ENCODE measurements at places on chromosomes 16 and 17.
A peak's percentile ranks its signal among the peaks of the same experiment; 100 is the strongest.

- no peak for DNase-seq
Measured at GRCh38 chr16:71669926-71670536, 44.0 kb downstream of the MARVELD3 start.

DNA sequence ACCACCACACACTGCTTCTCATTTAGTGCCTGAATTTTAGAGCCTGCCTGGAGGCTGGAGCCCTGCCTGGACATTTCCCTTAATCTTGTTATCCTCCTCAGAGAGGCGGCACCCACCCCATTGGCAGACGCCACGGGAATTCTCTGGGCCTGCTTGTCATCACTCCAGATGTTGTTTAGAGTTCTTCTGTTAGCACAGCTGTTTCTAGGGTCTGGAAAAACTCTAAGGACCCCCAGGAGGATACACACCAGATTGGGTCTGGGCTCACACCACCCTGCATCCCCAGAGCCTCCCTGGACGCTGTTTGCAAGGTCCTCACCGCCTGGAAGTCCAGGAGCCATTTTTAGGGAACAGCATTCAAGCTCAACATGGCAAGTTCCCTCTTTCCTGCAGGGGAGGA is 565 bp upstream of the XAF1 start:
- DNase-seq, result no peak

DNA sequence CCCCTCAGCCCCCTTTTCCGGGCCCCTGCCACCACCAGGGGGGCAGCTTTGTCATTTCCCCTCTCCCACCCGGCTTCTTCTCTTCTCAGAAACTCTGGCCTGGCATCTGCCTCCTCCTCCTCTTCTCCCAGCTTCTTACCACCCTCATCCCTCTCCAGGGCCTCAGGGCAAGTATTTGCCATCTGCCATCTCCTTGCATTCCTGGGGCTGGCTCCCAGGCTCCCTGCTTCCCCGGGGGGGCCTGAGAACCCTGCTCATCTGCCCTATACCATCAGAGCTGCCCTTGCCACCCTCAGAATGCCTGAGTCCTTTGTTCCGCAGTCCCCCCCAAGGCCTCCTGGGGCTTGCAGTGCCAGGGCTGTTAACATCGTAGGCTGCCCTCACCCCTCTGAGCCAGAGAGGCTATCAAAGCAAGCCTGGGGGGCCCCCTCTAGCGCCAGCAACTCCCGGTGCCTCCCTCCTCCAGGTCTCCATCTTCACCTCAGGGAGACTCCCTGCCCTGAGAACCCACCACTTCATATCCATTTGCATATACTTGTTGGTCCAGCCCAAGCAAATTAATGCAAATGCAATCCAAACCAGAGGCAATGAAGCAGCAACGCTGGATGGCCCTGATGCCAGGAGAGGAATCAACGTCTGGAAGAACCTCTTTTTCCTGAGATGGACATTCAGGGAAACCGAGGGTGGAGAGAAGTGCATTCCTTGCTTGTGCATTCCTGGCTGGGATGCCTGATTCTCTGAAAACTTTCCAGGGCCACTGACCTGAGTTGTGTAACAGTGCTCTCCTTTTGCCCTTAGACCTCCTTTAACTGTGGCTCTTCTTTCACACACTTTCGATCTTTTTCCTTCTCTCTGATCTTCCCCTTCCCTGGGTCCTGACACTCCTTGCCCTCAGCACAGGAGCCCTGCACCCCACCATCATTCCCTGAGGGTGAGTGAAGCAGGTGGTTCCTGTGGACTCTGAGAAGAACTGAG is 20.7 kb upstream of the SP2 start:
- DNase-seq, result no peak

- DNase-seq, result no peak
Measured at GRCh38 chr17:58416937-58417299, 416 bp downstream of the RNF43 start.

GRCh38 chr16:60091529-60091928 is 1357.4 kb upstream of the GOT2 start:
- DNase-seq, result no peak

- no peak for DNase-seq
Measured at GRCh38 chr17:45577571-45578279, 87.2 kb upstream of the PLEKHM1 start.

- no peak for DNase-seq
Measured at GRCh38 chr16:97822-98221, 19.8 kb downstream of the MPG start.

DNA sequence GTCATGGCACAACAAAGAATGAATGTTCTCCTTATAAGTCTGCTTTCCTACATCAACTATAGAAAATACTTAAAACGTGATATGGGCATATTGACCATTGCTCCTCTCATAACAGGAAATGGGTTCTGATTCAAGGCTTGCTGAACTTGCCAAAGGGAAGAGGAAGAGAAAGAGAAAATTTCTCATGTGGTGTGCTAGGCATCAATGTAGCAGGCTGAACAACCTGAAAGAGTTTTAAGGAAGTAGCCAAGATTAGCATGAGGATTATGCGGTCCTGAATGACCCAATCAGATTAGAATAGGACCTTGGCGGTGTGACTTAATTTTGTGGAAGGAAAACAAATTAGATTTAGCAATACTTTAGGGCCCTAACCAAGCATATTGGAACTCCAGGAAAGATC is 617.7 kb upstream of the CDH11 start:
- DNase-seq, result no peak

DNA sequence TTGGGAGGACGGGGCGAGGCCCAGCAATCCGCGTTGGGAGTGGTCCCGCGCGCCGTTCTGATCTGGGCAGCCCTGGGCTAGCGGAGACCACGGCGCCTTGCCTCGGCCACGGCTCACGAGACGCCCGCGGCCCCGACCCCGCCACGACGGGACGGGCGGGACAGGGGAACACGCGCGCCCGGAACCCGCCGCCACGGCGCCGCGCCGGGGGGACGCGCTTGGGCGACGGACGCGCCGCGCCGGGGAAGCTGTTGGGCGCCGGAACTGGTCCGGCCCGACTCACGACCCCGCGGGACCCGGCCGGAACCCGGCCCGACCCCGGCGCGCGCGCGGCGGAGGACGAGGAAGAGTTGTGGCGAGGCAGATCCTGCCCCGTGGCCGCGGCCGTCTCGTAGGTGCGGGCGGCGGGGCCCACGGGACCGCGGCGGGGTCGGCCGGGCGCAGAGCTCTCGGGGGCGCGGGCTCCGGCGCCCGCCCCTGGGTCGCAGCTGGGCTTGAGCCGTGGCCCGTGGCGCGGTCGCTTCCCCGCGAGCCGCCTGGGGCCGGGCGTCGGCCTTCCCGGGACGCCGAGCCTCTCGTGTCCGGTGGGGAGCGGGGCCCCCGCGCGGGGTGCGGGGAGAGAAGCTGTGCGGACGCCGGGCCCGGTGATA is at the start of gene ACSF3:
TSS of gene ACSF3 (plus strand) at position 251 of the 650 bp plus-strand sequence. CDS start 6,830 bp downstream, outside the sequence.
- peak; percentile 54 for DNase-seq

- DNase-seq, result no peak
Measured at GRCh38 chr16:67884-68789, 4.3 kb downstream of the RHBDF1 start.

DNA sequence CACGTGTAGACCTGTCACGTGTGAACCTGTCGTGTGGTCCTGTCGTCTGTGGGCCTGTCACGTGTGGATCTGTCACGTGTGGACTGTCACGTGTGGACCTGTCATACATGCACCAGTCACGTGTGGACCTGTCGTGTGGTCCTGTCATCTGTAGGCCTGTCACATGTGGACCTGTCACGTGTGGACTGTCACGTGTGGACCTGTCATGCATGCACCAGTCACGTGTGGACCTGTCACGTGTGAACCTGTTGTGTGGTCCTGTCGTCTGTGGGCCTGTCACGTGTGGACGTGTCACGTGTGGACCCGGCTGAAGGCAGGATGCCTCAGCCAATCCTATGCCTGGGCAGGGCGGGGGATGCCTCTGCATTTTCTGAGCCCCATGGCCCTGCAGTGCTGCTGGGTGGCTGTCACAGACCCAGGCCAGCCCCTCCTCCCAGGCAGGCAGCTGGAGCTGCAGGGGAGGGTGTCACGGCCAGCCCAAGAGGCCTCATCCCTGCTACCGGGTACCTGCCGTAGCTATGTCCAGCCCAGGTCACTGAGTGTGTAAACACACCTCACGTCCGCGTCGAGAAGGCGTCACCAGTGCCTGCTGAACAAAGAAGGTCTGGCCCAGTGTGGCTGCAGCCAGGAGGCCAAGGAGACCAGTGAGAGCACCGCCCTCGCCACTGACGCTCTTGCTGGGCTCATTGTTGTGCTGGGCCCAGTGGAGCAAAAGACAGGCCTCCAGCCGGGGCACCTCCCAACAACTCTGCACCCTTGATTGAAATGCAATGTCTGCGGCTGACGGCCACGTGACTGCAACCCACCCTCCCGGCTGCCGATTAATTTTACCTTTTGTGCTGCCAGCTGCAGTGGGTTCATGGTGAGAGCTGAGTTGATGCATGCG is 18.6 kb upstream of the ACSF3 start:
- DNase-seq, result no peak

- DNase-seq, result no peak
Measured at GRCh38 chr16:28974007-28974436, 556 bp upstream of the SPNS1 start.

- DNase-seq, result no peak
Measured at GRCh38 chr17:47877368-47878034, 18.5 kb upstream of the SP2 start.

DNA sequence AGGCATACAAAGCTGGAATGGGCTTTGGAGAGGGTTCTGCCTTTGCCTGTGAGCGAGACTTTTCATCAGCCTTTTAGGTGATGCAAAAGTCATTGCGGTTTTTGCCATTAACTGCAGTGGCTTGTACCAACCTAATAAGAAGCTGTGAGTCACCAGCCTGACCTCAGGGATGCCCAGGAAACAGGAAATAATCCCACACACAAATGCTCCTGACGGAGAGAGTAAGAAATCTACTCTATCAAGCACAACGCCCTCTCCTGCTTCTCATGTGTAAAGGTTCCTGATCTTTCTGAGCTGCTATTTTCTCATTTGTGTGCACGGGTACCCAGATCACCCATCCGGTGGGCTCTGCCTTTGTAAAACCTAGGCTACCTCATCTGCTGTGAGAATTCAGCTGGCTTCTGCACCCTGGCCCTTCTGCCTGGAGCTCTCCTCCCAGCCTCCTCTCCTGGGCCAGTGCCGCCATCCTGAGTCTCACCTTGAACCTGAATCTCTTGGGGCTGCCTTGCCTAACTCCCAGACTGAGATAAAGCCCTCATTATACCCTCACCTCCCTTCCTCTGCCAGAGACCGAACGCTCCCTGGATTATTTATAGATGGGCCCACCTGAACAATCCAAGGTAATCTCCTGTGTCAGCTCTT is 299.7 kb downstream of the C16orf95 start:
- no peak for DNase-seq

DNA sequence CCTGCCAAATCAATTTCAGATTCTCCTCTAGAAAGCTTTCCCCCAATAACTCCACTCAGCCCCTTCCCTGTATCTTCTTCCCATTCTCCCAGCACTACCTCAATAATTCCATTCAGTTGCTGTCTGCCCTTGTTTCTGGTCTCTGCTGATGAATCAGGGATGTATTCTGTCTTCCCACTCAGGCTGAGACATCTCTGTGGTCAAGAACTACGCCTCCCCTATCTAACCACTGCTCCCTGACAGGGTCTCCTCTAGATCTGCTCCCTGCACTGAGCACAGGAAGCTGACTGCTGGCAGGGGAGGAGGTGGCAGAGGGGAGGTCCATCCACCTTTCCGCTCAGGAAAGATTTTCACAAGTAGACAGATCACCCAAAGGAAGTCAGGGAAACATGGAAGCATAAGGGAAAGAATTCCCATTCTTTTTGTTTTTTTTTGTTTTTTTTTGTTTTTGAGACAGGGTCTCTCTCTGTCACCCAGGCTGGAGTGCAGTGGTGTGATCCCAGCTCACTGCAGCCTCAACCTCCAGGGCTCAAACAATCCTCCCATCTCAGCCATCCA is 16.9 kb upstream of the SP2 start:
- no peak for DNase-seq

- no peak for DNase-seq
Measured at GRCh38 chr16:4110680-4111079, 5.6 kb downstream of the ADCY9 start.

- DNase-seq, result no peak
Measured at GRCh38 chr16:51577621-51578303, 426.7 kb upstream of the SALL1 start.

- no peak for DNase-seq
Measured at GRCh38 chr16:23523876-23524385, 13.6 kb upstream of the GGA2 start.

GRCh38 chr16:50679676-50680555 is 1.2 kb downstream of the SNX20 start:
- DNase-seq, result no peak

DNA sequence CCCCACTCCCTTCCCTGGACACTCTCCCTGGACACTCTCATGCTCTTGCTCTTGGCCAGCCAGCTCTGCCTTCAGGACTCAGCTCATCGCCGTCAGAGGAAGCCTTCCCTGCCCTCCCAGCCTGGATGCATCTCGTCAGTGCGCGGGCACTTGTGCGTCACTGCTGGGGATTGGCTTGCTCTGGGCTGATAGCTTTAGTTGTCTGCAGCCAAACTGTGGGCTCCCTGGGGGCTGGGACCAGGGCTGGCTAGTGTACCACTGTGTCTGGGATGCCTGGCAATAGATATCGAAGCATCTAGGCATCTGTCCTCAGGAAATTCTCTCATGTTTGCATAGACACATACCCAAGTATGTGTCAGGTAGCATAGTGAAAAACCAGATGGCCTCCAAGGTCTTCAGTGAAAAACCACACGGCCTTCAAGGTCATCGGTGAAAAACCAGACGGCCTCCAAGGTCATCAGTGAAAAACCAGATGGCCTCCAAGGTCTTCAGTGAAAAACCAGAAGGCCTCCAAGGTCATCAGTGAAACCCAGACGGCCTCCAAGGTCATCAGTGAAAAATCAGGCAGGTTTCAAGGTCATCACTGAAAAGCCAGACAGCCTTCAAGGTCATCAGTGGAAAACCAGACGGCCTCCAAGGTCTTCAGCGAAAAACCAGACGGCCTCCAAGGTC is 72.0 kb downstream of the CMIP start:
- DNase-seq, result no peak

- DNase-seq, result no peak
Measured at GRCh38 chr16:84449156-84450140, 55.0 kb downstream of the MEAK7 start.

- DNase-seq, result no peak
Measured at GRCh38 chr17:46809110-46809571, 9.4 kb downstream of the WNT3 start.

- no peak for DNase-seq
Measured at GRCh38 chr17:11404431-11405276, 163.6 kb downstream of the SHISA6 start.

GRCh38 chr16:1509307-1510221 is 16.4 kb downstream of the TELO2 start:
- DNase-seq, result no peak

DNA sequence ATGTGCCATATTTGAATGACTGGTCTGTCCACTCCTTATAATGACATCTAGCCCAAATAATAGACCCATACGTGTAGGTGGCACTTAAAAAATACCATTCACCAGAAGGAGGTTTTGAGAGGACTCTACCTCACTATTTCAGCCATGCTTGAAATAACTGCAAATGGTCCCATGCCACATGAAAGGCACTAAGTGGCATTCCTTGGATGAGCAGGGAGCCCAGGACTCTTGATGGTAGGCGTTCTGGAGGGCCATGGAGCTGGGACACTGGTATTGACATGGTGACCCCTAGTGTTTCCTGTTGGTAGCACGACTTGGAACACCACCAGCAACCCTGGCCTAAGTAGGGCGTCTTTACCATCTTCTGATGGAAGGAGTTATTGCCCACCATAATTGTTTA is 148.7 kb upstream of the ZFHX3 start:
- peak; percentile 77 for DNase-seq
